ENCODE measurements at places on chromosomes 11 and 22.

GRCh38 chr22:37768273-37768672 is 39.5 kb upstream of the GCAT start:
- DNase-seq = no peak

GRCh38 chr11:72805216-72805615 is 9.0 kb upstream of the ATG16L2 start:
- DNase-seq = no peak

DNA sequence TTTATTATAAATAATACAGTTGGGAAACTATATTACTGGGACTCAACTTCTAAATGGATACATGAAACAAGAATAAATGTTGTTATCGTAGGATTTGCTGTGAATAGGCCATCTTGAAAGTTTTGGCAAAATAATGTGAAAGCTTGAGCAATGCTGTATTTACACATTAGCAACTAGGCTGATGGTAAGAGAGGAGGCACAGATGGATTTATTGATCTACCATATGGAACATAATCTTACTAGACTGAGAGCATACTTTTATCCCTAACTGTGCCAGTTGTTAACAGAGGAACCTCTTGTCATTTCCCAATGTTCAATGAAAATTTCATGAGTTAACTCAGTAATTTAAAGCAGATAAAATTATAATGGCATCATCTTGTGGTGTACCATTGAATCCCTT is 22.8 kb downstream of the APIP start:
- no peak for DNase-seq

GRCh38 chr11:111792955-111793500 is 26.8 kb upstream of the PPP2R1B start:
- DNase-seq = no peak

GRCh38 chr22:42217752-42218280 is 52.6 kb downstream of the TCF20 start:
- no peak for DNase-seq

- DNase-seq = no peak
These were observed 46.0 kb downstream of the SC5D start for GRCh38 chr11:121338536-121338935.

- DNase-seq = no peak
These were observed 11.1 kb downstream of the PRDM11 start for GRCh38 chr11:45157247-45158209.

GRCh38 chr11:119034813-119035212 is 4.1 kb upstream of the SLC37A4 start:
- DNase-seq = no peak

GRCh38 chr11:68442433-68442832 is 18.1 kb upstream of the PPP6R3 start:
- DNase-seq = no peak

GRCh38 chr11:123183391-123184099 is 11.5 kb downstream of the CLMP start:
- DNase-seq = peak; percentile 69

DNA sequence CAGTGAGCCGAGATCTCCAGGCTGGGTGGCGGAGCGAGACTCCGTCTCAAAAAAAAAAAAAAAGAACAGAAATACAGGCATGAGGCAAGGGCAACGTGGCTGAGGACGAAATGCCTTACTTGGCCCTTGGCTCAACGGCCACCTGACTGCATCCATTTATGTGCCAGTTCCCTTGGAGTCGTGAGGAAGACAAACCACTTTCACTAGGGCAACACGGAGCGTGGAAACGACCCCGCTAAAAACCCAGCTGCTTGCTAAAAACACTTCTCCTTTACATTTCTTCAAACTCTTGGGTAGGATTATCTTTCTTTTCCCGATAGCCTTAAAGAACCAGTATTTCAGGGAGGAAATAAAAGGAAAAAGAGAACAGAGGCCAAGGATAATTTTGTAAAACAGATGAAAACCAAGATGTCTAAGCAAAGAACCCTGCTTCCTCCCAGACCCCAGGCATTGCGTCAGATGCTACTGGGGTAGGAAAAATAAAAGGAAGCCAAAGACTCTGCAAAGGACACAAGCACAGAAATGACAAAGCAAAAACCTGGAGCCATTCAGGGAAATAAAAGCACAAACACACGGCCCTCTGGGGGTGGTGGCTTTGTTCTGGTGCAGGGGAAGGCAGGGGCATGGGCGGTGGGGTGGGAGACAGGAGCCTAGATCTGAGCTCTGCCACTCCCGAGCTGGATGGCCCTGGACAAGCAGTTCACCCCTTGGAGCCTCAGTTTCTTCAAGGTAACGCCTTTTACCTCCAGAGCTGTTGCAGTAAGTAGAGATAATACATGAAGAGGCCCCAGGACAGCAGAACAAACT is 37.0 kb downstream of the PC start:
- DNase-seq = no peak

DNA sequence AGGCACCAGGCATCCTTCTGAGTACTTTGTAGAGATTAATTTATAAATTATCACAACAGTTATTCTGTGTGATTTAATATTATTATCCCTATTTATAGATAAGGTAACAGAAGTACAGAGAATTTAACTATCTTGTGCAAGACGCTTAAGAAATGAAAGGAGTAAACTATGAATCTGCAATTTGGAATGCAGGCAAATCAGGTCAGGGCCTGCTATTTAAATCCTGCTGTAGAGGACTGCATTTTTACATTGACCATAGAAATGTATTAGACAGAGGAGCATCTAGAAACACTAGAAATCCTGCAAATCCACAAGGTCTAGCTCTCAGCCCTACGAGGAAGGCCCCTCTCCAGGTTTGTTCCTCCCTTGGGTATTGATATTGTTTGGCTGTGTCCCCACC is 336.2 kb downstream of the ETS1 start:
- DNase-seq = no peak

GRCh38 chr11:6894097-6894496 is 1.8 kb upstream of the OR2D2 start:
- DNase-seq = no peak

- no peak for DNase-seq
These were observed 5.4 kb upstream of the DKK3 start for GRCh38 chr11:12013781-12014180.

DNA sequence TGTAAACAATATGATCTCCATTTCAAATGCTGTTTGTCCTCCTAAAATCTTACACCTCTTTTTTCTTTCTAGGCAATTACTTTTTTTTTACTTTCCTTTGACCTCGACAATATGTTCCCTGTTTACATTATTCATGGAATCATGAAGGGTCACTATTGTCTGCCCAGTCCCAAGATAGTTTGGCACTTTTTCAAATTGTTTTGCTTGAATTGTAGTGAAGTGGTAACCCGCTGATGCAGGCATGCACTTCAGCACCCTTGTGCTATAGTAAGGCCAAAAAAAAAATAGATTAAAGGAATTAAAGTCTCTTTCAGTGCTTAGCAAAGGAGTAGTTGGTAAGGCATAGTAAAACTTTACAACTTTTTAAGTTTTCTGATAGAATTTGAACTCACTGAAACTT is 90.9 kb downstream of the PAX6 start:
- no peak for DNase-seq

- DNase-seq = no peak
These were observed 81.9 kb downstream of the PRR5L start for GRCh38 chr11:36377759-36378564.

DNA sequence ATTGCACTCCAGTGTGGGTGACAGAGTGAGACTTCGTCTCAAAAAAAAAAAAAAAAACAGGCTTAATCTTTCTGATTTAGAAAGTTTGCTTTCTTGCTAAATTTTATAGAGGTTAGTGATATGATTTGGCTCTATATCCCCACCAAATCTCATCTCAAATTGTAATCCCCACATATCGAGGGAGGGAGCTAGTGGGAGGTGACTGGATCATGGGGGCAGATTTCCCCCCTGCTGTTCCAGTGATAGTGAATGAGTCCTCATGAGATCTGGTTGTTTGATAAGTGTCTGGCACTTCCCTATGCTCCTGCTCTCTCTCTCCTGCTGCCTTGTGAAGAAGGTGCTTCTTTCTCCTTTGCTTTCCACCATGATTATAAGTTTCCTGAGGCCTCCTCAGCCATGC is 90.9 kb downstream of the OSBP2 start:
- DNase-seq = no peak

GRCh38 chr11:68686486-68686885 is 2.1 kb downstream of the GAL start:
- DNase-seq = no peak

DNA sequence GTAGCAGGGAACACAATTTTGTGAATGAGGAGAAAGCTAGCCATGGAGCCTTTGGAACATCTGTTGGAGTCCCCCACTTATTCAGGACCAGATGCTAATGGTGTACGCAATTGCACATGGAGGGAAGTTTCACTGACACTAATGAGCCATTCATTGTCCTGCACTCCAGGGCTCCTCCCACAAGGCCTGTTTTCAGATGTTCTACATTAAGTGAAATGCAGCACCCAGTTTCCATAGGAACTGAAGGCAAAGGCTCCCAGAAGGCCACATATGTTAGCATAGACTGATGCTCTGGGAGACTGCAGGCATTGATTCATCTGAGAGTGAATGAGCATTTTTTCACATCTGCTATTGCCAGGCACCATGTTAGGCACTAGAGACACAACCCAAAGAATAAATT is 399.5 kb downstream of the ETS1 start:
- DNase-seq = no peak

DNA sequence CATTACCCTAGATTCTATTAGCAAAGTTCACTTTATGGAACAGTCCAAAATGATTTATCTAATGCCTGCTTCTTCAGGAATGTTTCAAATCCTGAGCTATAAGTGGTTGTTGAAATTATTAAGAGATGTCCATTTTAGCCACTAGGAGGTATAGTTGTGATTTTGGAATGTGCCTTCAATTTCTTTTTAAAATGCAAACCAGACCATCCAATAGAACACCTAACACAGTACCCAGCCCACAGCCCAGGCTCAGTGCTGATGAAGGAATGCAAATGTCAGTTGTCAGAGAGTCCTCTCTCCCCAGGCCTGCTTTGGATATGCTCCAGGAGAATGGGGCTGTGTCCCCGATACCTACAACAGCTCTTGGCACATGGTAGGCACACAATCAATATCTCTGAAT is 85.8 kb upstream of the E2F8 start:
- DNase-seq = no peak

DNA sequence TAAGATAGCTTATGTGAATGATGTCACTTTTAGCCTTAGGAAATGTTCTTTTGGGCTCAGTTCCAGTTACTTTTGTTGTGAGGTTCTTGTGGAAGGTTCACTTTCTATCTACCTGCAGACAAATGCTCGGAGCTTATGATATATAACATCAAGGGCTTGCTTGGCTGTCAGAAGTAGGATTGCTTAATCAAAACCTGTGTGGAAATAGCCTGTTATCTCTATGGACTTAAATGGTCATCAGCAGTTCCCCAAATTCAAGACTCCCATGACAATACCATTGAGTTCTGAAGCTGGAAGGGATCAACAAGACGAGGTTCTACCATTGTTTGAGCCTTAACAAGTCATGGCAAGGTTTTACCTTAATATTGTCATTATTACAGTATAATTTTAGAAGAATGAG is 43.8 kb downstream of the FLI1 start:
- DNase-seq = no peak

GRCh38 chr11:12329797-12330196 is 47.6 kb upstream of the PARVA start:
- DNase-seq = no peak

DNA sequence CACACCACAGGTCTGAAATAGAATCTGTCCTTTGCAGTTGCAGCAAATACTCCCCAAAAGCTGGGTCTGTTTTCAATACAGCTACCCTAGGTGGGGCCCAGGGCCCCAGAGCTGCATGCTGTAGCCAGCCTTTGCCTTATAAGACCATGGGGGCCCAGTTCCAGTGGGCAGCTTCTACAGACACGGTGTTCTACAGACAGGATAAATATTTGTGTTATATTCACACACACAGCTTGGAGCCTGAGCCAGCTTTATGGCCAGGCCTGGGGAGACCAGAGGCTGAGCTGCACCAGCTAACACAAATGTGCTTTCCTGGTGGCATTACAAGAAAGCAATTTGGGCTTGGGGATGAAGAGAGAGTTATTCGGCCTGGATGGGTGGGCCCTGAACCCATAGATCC is 151.8 kb upstream of the NCAM1 start:
- DNase-seq = no peak

DNA sequence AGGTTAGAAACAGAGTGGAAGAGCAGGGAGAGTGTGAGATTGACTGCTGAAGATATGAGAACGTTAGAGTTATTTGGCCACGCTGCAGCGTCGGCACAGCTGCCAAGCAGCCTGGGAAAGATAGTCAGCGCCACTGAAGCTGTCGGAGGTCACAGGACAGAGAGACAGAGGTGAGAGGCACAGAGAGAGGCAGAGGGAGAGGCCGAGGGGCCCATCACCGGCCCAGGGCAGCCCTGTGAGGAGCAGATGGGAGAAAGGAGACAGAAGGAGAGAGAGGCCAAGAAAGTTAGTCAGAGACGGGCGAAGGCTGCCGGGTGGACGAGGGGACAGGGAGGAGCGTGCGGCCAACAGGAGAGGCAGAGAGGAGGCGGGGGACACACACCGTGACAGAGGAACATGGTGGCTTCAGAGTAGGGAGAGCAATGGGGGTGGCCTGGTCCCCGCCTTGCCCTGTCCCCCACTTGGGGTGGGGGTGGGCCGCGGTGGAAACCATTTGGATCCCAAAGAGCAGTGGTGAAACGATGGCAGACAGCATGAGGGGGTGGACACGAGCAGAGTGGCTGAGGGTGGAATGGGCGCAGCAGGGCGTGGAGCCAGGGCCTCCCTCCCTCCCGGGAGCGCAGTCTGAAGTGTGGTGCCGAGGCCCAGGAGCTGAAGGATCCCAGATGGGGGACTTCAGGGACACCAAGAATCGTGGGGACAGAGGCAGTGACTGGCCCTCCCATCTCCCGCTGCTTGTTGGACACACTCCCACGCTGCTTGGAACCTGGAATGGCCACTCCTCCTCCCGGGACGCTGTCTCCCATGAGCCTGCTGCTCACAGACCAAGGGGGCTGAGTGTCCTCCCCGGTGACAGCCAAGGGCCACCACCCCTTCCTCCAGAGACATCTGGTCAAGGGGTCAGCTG is 26.6 kb downstream of the LRRC10B start:
- no peak for DNase-seq

- DNase-seq = no peak
These were observed 153.6 kb downstream of the MAML2 start for GRCh38 chr11:96189351-96189750.

All from activated CD8-positive, alpha-beta memory T cell treated with anti-CD3 and anti-CD28 coated beads, Interleukin-2, amount 10 ng/mL, durations not matched to agents 7 days and 5 days (primary cell).